ENCODE measurements at places on chromosomes 11 and 22. TPM values are rescaled to one million over a fixed set of nuclear protein-coding genes. Genes with fewer than 3 reads are reported as not detected.

Gene SH3BP1
- total RNA-seq: 16.1 TPM

Gene TMEM135
- total RNA-seq: 30.9 TPM

Gene GPHA2
- not detected for total RNA-seq

Gene MS4A3
- not detected for total RNA-seq

Gene INPPL1
- 44.8 TPM for total RNA-seq

Gene KRTAP5-2
- total RNA-seq: not detected

Gene PGA5
- 2.1 TPM for total RNA-seq

Gene CHRM1
- total RNA-seq: 0.09 TPM

Gene TMEM126A
- total RNA-seq: 38.4 TPM

Gene HTR3B
- not detected for total RNA-seq

Gene SMIM35
- not detected for total RNA-seq

Gene WNT7B
- total RNA-seq: not detected

Gene CAVIN3
- 133 TPM for total RNA-seq

Gene FOLR1
- not detected for total RNA-seq

Gene GSTT2B
- 1.4 TPM for total RNA-seq
